Pons (tissue), 1 donor: ENCODE measurements at places on chromosomes 4 and X.

DNA sequence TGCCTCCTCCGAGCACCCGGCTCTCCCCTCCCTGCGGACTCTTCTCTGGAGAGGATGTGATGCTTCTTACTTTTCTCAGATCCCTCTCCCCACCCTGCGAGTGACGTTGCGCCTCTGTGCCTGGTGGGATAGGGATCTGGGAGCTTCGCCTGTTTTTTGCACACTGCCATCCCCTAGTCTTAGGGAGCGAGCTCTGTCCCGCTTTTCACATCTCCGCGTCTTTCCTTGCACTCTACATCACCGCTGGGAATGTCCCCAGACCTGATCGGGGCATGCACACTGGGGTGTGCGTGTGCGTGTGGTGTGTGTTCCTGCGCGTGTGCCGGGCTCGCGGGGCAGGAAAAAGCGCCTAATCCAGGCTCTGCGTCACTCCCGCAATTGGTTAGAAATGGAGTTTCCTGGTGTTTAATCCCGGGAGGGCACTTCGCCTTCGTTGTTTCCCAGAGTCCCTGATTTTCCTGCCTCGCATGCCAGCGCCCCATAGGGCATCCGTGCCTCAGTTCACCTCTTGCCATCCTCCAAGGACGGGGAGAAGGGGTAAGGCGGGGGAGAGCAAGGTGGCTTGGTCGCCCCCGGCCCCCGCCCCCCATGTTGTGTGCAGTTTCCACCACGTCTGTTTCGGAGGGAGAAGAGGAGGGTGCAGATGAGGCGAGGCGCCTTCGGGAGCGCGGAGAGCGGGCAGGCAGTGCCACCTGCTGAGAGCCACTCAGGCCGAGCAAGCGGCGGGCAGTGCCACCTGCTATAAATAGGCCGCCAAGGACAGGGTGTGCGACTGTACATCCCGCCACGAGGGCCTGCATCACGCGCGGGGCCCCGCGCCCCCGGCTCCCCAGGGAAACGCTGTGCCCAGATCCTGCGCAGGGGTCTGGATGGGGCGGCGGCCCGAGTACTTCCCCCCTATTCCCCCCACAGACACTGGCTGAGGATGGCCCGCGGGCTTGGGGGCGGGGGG, 759 bp upstream of the TBC1D1 start:
- DNase-seq, result peak; percentile 28

DNA sequence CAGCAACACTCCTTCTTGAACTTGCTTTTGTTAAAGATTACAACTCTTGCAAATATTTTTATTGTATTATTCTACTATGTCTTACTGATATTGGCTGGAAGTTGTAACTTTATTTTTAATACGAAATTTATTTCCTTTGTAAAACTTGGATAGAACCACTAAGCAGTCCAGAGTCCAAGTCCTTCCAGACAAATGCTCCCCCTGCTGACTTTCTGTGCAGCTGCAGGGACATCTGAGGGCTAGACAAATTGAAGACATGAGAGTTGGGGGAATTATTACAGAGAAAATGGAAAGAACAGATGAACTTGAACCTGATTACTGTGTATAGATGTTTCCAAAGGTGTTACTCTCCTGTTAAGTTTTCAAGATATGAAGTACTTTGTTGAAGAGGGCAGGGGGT, 238.8 kb downstream of the GRIA3 start:
- DNase-seq, result peak; percentile 55

- DNase-seq, result no peak
Measured at GRCh38 chr4:82500435-82501153, 61.2 kb downstream of the TMEM150C start.

DNA sequence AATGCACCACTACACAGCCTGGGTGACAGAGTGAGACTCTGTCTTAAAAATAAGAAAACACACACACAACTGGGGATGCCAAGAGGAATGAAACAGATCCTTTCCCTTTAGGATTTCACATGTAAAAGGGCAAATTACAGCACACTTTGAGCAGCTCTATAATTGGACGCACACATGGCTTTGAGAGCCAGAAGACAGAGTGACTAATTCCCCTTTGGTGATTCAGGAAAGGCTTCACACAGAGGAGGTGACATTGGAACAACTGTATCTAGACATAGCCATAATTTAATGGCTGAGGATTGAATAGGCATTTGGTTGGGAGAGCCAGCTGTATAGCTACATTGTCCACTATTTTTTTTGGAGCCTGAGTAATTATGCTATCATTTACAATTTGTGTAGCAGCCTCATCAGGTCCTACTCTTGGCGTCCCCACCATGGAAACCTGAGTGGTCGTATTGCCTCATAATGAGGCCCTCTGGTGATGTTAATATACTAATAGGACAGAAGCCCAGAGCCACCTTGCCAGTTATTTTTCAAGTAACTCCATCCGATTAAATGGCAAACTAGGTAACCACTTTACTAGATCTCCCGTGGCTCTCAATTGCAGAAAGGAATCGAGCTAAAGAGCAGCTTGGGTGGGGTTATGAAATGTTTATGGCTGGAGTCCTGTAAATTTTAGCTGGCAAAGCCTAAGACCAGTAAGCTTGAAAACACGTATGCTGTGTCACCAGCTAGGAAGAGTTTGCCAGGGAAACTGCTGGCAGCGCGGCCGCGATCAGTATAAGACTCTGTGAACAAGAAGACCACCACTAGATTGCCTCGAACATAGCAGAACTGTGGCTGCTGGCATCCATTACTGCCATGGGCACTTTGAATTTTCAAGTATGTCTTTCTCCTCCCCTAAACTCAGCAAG, 8.5 kb upstream of the PPEF1 start:
- DNase-seq, result no peak

DNA sequence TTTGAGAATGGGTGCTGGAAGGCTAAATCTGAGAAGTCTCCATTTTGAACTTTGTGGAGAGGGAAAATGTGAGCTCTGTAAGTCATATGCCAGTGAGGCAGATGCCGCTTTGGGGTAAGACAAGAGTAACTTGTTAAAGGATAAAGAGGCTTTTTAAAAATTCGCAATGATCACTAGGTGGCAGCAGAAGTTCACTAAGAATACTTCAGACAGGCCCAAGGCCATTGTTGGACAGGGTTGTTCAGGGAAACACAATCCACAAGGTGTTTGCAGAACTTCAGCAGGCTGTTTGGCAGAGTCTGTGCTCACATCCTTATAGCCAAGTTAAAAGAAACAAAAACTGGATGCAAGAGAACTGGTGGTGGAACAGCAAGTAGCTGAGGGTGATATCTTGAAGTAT, 13.7 kb upstream of the PIGA start:
- peak; percentile 92 for DNase-seq
